T follicular helper cell (primary cell): ENCODE measurements at places on chromosomes 7 and 10.

- no peak for DNase-seq
Observed at GRCh38 chr7:81231301-81231838, 312.5 kb upstream of the SEMA3C start.

DNA sequence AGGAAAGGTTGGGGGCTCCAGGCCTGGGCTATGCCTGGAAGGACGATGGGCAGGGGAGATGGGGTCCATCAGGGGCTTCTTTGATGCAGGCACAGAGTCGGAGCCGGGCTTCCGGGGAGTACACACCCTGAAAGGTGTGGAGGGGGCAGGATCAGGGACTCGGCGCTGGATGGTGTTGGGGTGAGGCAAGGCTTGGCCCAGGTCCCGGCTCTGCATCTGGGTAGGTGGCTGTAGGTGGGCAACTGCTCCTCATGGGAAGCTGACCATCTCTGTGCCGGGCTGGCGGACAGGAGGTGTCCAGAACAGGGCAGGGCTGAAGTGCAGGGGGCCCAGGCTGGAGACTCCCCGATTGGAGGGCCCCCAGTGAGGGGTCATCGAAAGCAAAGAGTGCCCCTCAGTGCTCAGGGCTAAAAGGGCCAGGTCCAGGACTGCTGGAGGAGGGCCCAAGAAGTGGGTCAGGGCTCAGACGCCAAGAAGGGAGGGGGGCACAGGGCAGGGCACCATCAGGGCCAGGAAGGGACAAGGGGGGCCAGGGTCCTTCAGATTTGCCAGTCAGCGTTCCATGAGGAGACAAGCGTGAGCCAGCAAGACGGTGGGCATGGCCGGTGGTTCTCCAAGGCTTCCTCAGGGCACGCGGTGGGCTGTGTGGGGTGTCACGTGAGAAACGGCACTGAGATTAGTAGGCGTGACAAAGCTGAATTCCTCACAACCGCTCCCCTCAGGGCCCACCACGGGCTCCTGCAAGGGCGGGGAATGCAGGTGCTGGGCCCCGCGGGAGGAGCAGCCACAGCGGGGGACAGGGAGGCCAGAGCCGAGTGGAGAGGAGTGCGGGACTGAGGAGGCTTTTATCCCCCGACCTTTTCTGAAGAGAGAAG lies 97.0 kb downstream of the BMS1 start:
- no peak for DNase-seq

DNA sequence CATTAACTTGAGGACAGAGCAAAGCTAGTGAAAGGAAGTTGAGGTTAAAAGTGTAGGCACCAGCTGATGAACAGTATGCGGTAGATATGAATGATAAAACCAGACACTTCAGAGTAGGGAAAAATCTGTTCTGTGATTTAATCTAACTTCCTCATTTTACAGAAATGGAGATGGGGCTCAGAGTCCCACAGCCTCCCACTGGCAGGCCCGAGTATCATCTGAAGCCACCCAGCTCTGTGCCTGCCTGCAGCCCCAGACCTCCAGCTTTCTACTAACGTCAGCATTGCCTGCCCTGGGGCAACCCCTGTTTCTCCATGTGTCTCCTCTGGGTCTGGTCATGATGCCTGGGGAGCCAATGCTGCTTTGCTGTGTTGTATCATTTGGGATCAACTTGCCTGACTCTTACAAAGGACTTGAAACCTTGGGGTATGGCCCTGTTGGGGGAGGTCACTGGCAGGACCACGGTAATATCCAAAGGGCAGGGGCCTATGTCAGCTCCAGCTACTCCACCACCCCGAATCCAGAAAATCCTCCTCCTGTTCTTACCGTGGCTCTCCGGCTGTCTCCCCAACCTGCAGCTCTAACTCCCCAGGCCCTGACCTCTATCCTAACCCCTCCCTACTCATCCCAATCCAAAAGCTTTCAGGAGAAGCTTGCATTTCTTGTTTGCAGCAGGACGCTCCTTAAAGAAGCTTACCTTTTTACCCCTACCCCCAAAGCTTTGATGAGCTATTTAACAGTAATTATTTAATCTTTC lies 56.2 kb upstream of the NPY start:
- no peak for DNase-seq

GRCh38 chr7:157923903-157924630 lies 587.3 kb downstream of the DNAJB6 start:
- DNase-seq: no peak

- DNase-seq: no peak
Observed at GRCh38 chr10:46556515-46557318, at the start of gene GPRIN2. TSS of gene GPRIN2 (minus strand) at chr10:46556658. CDS start at chr10:46550736, 5,922 bp downstream.

DNA sequence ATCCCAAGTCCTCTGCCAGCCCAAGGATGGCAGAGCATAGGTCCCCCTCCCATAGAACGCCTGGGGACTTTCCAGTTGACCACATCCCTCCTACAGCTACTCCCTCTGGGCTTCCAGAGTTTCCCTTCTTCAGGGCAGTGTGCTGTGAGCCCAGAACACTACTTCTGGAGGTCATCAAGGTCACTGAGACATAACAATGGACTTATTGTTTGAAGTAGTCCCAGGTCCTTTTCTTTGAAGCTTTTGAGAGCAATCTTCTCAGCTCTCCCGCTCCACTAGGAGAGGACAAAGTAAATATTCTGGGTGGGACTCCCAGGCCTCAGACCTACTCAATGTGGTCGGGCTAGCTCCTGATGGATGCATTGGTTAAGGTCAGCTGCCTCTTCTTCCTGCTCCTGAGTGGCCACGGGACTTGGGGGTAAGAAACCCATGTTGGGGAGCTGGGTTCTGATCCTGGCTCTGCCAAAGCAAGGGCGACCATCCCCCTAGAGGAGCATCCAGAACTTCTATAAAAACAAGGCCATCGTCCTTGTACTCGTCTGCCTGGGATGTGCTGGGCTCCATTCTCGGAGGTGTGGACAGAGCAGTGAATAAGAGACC lies 83.5 kb upstream of the DDC start:
- DNase-seq: no peak

GRCh38 chr10:100829933-100830727 lies 82.6 kb upstream of the SLF2 start:
- no peak for DNase-seq

- DNase-seq: no peak
Observed at GRCh38 chr10:116687633-116688032, 54.7 kb downstream of the HSPA12A start.

GRCh38 chr7:93238748-93239147 lies 6.6 kb downstream of the VPS50 start:
- DNase-seq: no peak

GRCh38 chr10:45154502-45154901 lies 153.8 kb downstream of the ZNF22 start:
- no peak for DNase-seq

DNA sequence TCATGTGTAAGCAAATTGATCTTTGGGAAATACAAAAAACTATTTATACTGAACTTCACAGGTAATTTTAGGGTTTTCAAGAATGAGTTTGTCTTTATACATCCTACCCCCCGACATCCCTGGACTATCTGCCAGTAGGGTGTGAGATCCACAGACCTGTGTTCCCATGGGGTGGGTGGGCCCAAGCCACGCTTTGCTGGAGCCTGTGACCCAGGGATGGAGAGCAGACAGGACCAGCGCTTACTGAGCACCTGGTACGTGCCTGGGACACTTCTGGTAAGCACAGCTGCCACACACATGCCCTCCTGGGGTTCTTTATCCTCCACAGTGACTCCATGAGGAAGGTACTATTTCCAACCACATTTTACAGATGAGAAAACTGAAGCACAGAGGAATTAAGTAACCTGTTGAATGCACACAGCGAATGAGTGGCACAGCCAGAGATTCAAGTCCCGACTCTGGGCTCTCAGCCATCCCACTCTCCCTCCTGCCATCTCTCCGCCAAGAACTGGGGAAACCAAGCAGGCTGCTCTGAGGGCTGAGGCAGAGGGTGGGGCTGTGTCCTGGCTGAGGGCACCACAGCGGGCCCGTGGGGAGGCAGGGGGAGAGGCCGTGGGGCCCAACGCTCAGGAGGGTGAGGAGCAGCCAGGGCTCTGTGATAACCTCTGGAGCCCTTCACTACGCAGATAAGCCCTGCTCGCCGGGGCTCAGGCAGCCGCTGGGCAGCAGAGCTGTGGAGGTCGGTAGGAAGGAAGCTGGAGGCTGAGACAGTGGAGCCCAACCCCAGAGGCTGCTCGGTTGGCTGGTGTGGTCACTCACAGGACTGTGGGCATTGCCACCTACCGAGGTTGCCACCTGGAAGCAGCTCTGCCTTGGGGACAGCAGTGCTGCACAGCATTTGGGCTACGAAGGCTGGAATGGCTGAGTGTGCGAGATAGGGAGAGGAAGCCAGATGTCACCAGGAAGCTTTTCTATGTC lies 124.2 kb downstream of the ARHGAP22 start:
- DNase-seq: no peak

DNA sequence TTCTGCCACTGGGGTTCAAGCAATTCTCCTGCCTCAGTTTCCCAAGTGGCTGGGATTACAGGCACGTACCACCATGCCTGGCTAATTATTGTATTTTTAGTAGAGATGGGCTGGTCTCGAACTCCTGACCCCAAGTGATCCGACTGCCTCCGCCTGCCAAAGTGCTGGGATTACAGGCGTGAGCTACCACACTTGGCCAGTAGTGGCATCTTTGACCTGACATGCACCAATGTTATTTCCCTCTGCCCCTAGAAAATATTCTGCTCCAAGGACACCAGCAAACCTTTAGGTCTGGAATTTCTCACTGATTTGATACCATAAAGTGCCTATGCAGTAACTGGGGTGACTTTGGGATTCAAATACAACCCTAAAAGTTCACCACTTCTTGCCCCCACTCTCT lies 179.4 kb downstream of the ARID5B start:
- DNase-seq: no peak

GRCh38 chr7:102055181-102055976 lies 231.3 kb upstream of the SH2B2 start:
- DNase-seq: no peak

DNA sequence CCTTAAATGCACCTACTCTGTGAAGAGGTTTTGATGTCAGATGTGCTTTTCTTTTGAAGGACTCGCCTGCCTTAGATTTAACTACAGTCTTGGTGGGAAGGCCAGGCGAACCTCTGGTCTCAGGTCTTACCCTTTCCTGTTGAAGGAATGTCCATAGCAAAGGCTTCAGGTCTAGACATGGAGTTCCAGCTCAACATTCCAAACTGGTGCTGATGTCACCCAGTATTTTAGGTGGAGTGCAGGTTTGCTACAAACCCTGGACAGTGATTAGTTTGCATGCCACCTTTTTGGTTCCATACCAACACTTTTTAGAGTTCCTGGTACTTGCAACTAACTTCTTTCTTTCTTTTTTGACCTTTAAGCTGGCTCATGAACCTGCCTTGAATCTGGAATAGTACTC lies 258.7 kb downstream of the GFRA1 start:
- no peak for DNase-seq

DNA sequence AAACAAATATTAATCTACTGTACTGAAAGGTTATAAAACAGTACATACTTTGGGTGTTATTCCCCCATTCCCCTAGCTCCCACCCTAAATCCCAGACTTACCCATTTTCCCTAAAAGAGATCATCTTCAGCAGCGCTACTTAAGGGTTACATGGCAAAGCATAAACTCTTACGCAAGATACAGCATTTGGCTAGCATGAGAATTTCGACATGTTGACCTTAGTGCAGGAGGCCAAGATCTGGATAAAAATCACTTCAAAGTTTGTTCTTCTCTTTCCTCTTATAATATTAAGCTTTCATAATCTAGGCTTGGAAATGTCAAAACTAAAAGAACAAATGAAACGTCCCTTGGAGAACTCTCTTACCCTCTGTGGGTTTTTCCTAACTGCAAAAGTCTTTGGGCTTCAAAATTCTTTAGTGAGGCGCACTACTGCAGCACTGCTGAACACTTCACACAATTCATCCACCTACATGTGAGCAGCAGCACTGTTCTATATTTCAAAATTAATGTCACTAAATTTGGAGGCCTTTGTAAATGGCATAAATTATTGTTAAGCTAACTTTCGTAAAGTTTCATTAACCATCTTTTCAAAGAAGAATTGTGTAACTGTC lies 59.5 kb upstream of the PDLIM1 start:
- no peak for DNase-seq

- DNase-seq: no peak
Observed at GRCh38 chr10:17214971-17215781, 12.9 kb upstream of the VIM start.

DNA sequence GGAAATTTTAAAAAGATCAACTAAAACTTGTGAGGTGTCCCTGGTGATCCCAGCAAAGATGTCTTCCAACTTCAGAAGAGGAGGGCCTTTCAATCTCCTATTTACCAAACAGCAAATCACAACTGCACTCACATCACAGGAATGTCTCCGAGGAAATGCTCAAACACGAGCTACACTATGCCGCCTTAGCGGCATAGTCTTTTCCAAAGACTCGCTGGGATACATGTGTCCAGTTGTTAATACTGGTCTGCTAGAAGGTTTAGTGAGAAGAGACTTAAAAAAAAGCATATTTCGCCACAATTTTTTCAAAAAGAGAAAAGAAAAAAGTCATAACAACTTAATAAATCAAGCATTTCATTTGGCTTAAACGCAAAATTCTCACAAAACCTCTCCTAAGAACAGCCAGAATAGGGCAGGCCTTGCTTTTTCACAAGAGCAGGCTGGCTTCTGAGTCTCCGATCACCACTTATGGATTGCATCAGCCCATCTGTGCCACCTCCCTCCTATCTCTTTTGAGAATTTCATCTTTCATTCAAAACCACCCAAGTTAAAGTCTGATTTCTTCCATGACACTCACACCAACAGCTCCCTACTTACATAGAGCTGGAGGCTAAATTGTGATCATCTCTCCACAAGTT lies 66.1 kb downstream of the GNA12 start:
- no peak for DNase-seq

DNA sequence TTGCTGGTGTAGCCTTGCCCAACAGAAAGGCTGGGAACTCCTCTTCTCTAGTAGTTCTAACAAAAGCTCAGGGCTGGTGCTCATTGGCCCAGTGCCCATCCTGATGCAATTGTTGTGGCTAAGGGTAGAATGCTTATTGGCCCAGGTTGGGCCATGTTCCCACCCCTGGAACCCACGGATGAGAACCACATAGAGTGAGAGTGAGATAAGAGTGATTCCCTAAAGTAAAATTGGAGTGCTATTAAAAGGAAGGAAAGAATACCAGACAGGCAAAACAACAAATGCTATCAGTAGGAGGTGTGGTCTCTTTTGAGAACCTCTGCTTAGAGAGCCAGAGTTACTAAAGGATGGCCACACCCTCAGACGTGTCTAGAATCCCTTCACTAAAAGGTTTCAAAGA lies 49.2 kb downstream of the LGI1 start:
- no peak for DNase-seq

DNA sequence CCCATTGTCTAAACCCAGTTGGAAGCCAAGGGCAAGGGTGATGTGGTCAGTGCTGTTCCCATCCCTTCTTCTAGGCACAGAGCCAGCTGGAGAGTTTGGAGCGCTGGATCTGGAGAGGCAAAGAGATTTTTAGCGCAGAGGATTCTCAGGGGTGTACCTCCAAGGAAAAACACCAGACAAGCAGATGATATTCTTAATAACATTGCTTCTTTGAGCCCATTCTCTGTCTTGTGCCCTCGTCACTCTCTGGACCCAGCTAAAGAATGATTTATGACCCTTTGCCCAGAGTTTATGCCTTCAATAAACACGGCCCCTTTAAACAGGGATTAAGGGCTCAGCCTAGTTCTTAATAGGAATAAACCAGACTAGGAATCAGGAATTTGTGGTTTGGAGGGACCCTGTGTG lies 4.7 kb upstream of the HIP1 start:
- no peak for DNase-seq

GRCh38 chr7:129122751-129123509 lies 21.6 kb upstream of the TSPAN33 start:
- no peak for DNase-seq
